ENCODE measurements at places on chromosomes 4 and X.

DNA sequence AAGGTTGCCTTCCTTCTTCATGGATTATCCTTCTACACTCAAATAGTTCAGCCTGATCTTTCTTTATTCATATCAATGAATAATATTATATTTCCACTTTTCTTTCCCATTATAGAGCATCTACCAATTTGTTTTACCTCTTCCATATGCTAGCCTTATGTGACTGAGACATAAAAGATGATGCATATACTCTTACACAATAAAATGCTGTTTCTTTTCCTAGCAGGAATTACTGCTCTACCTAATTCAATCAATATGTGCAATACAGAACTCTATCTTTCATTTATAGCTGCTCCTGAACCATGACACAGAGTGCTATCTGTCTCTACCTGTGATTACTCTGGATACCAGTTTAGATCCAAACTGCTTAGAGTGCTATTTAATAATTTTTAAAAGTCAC lies 2334.0 kb downstream of the PCDH7 start:
- no peak for DNase-seq

DNA sequence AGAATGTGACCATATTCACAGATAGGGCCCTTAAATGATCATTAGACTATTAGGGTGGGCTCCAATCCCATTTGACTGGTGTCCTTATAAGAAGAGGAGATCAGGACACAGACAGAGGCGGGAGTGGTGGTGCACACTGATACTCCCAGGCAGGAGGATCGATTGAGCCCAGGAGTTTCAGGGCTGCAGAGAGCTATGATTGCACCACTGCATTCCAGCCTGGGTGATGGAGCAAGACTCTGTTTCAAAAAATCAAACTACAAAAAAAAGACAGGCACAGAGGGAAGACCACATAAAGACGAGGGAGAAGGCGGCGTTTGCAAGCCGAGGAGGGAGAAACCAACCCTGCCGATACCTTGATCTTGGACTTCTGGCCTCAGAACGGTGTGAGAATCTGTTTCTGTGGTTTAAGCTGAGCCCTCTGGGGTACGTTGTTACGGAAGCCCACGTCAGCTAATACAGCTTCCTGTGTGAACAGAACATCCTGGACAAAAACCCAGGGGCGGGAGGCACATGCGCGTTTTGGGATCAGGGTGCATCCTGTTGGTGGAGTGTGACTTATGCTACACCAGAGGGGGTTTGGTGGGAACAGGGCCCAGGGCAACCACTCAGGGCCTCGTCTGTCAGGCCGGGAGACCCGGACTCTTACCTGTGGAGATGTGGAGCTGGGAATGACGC lies 211.8 kb upstream of the PSAPL1 start:
- no peak for DNase-seq

GRCh38 chr4:20255251-20255586 lies 3.5 kb downstream of the SLIT2 start:
- DNase-seq, result no peak

DNA sequence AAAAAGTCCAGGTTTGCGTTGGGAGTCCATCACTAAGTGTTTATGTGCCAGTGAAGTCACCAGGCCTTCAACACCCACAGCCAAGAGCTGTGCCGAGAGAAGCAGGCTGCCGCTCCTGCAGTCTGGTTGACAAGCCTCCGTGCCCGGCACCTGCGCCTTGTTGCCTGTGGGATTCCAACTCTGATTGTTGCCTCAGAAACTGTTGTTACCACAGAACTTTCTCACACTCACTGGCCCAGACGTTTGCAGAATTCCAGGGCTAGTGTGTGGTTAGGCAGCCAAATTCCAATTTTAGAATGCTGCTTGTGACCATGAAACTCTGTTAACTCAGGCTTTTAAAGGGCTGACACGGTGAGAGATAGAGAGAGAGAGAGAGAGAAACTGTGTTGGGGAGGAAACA lies 119.5 kb upstream of the LIMCH1 start:
- no peak for DNase-seq

GRCh38 chr4:53959343-53960120 lies 104.9 kb downstream of the CHIC2 start:
- peak; percentile 28 for DNase-seq

- no peak for DNase-seq
Measured at GRCh38 chr4:96786306-96786705, 946.4 kb downstream of the PDHA2 start.

DNA sequence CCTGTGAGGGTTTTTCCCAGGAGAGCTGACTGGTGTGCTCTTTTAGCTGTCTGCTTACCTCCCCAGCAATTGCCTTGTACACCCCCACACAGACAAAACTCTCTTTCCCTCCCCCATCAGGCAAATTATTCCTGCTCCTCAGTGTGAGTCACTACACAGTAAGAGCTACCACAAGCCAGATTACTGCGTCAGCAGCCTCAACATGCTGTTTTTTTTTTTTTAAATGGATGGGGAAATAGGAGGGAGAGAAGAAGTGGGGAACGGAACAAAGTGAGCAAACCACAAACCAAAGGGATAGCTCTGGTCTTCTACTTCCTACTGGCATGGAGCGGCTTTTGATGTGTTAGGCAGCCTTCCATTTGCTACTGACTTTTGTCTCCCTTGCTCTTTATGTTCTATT lies 107.5 kb upstream of the ACSL4 start:
- DNase-seq, result no peak

DNA sequence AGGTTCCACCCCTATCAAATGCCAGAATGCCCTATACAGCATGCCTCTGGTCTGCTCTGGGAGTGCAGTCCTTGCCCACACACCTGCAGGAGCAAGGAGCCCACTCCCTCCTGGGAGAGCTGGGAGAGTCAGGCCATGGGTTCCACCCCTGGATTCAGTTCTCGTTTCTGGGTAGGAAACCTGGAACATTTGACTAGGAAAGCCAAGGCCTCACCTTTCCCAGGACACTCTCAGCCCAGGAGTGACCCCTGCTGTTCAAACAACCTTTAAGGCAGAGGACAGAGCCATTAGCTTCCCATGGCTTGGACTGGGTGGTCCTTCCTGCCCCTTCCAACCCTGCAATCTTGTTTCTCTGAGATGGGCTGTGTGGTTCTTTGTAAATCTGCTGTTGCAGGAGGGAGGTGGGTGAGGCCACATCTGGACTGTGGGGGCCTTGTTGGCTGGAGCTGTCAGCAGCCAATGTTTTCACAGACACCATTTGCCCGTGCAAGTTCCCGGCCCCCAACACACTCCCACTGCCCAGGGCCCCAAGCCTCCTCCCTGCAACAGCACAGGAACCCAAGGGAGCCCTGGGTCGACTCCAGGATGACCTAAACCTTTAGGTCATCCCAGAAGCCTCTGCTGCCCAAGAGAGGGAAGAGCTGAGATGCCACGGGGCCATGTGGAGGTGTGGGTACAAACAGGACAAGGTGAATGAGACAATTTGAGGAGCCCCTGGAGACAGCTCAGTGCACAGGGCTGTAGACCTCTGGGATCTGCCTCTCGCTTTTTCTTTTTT lies 104.4 kb downstream of the PJA1 start:
- DNase-seq, result no peak

GRCh38 chr4:124535003-124535402 lies 177.5 kb downstream of the ANKRD50 start:
- no peak for DNase-seq
